Epithelial cell of prostate (primary cell): ENCODE measurements at places on chromosomes 1 and 21.

DNA sequence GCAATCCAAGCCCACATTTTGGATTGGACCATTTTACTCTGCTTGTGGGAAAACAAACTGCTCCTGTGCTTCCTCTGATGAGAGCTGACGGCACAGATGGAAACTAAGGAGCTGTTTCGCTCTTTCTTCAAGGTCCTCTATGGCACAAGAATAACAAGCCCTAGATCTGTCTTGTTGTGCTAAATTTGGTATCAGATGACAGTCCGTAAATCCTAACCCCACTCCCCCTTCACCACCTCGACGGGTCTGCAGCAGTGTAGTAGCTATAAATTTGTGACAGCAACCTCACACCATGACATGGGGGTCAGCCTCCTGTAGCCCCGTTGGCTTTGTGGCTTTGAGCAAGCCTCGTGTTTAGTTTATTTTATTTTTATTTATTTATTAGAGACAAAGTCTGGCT, 85.9 kb downstream of the ADSS2 start:
- no peak for DNase-seq

DNA sequence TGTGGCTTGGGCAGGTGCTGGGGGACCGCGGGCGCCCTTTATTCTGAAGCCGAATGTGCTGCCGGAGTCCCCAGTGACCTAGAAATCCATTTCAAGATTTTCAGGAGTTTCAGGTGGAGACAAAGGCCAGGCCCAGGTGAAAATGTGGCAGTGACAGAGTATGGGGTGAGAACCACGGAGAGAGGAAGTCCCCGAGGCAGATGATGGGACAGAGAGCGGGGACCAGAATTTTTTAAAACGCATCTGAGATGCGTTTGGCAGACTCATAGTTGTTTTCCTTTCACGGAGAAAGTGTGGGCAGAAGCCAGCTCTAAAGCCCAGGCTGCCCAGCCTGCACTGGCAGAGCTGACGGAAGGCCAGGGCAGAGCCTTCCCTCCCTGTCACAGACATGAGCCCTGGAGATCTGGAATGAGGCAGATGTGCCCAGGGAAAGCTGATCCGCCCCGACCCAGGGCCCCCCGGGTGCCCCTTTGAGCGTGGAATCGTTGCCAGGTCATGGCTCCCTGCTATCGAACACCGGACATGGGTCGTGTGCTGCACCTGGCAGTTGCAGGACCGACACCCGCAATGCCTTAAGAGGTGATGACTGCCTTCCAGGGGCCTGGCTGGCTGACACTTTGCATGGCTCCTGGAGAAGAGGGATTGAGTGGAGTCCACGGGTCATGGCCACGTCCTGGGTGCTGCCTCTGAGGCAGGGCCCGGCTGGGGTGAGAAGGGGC, 6.5 kb upstream of the SLX9 start:
- DNase-seq: no peak

GRCh38 chr1:203537806-203538464, 44.0 kb downstream of the OPTC start:
- DNase-seq: no peak

- DNase-seq: no peak
These were observed 9.9 kb upstream of the TTC22 start for GRCh38 chr1:54811066-54811465.

DNA sequence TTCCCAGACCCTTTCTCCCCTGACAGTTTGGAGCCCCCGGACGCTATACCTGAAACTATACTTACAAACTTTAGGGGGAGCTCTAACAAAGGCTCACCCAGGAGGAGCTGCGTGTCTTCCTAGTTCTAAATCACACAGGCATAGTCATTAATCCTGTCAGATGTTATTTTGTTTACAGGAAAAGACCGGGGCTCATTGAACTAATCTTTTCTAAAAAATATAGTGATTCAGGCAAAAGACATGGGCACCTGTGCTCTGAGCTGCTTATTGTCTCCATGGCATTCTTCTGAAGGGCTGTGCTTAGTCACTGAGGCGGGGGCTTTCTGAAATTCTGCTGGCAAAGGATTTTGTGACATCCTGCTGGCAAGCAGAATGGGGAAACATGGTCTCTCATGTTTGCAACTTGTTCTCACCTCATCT, 1577.0 kb downstream of the NCAM2 start:
- DNase-seq: no peak

DNA sequence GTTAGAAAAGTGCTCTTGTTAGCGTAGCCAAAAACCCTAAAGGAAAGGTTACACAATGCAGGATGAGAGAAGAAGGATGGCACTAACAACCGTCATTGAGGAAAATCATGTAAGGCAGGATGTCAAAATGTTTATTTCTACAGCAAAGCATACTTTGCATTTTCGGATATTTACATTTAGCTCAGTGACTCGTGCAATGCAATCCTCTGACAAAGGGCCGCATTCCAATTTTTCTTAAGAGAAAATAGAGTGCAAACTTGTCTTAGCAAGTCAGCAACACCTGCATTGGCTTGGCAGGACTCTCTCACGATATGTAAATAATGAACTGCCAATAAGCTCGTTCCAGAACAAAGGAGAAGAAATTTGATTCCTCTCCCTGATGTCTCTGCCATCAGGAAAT, 33.3 kb downstream of the TIAM1 start:
- peak; percentile 84 for DNase-seq

DNA sequence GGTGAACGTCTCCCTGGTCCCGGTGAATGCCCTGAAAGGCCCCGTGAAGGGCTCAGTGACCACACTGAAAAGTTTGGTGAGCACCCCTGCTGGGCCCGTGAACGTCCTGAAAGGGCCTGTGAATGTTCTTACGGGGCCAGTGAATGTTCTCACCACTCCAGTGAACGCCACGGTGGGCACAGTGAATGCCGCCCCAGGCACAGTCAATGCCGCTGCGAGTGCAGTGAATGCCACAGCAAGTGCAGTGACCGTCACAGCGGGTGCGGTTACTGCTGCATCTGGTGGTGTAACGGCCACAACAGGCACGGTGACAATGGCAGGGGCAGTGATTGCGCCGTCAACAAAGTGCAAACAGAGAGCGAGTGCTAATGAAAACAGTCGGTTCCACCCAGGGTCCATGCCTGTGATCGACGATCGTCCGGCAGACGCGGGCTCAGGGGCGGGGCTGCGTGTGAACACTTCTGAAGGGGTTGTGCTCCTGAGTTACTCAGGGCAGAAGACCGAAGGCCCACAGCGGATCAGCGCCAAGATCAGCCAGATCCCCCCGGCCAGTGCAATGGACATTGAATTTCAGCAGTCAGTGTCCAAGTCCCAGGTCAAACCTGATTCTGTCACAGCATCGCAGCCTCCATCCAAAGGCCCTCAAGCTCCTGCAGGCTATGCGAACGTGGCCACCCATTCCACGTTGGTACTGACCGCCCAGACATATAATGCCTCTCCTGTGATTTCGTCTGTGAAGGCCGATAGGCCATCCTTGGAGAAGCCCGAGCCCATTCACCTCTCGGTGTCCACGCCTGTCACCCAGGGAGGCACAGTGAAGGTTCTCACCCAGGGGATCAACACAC, 41.5 kb downstream of the ZBTB17 start:
- DNase-seq: no peak

DNA sequence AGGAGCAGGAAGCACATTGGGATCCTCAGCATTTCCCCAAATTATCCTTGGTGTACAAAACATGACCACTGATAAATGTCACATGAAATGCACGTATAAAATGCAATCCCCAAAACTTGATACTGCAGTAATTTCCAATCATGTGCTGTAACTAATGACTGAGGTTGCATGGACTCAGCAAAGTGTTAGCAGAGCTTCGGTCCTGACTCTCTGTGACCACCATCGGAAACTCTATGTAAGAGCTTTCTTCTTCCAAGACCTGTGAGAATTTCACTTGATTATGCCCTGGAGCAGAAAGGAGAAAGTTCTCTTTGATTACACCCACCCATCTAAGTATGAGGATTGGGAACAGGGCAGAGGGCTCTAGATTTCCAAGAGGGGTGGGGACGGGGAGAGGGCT, 908 bp downstream of the CD53 start:
- no peak for DNase-seq

- DNase-seq: no peak
These were observed 202.9 kb downstream of the NCAM2 start for GRCh38 chr21:21200939-21201615.

DNA sequence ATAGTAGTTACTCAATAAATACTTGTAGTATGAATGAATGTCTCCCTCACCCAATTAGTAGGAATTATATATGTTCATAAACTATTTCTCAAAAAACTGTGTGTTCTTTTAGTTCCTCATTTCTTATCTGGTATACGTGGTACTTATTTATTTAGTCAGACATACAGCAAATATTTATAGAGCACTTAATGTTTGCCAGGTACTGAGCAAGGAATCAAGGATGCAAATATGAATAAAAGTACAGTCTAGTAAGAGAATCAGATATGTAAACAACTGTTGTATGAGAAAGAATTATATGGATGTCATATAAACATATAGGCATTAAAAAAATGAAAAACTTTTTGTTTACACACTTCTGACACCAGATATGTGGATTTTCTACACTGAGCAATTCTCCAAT, 58.5 kb downstream of the ATF6 start:
- DNase-seq: no peak

- DNase-seq: no peak
These were observed 52.3 kb upstream of the POU2F1 start for GRCh38 chr1:167168424-167168823.

GRCh38 chr1:155717041-155717440, 28.1 kb downstream of the DAP3 start:
- DNase-seq: no peak

- DNase-seq: no peak
These were observed 90.6 kb upstream of the KCNJ15 start for GRCh38 chr21:38166173-38166535.

DNA sequence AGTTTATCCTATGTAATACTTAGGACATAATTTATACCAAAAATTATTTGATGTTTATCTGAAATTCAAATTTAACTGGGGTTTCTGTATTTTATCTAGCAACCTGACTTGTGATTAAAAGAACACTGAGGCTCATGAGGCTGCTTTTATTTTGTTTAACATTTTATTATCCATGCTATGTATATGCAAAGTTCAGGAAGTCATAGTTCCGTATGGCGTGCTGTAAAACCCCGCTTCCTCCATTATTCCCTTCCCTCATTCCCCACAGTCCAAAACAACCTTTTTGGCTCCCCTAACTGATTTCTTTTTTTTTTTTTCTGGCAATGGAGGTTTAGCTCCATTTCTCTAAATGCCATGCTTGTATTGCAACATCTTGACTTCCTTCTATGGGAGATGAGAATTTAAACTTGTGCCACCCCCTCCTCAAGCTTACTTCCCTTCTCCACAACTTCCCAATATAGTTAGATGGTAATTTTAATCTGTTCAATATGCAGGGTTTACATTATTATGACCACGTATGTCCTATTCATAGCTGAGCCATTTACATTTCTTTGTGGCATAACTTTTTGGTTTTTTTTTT, 138.0 kb upstream of the DNAH14 start:
- no peak for DNase-seq

DNA sequence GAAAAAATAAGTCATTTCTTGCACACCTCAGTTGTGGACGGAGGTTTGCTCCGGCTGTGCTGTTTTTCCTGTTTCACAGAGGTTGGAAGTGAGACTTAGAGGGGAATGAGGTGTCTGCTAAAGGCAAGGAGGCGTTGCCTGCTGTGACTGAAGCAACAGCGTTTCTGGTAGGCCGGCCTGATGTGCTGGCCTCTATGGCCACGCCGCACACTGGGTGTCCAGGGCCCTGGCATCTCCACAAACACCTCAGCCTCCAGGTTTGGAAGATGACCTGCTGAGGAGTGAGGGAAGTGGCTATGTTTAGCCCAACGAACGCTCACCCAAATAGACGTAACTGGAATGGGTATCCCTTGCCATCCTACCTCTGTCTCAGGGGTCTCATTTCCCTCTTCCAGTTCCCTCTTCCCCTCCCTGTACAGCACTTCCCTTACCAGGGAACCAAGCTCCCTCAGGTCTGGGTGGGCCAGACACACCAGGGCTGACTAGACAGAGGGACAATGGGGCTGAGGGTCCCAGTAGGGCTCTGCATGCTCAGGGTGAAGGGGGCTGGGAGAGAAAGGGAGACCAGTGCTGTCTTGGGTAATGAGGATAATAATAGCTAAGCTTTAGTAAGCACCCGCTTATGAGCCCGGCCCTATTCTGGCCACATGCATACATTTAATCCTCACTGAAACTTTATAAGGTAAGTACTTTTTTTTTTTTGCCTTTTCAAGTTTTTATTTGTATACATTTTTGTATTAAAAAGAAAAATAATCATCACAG, 11.9 kb downstream of the CACNA1S start:
- no peak for DNase-seq

- peak; percentile 84 for DNase-seq
These were observed 27.5 kb upstream of the TCEA3 start for GRCh38 chr1:23452011-23452411.

GRCh38 chr1:38962560-38962959, 20.9 kb upstream of the RHBDL2 start:
- DNase-seq: no peak

DNA sequence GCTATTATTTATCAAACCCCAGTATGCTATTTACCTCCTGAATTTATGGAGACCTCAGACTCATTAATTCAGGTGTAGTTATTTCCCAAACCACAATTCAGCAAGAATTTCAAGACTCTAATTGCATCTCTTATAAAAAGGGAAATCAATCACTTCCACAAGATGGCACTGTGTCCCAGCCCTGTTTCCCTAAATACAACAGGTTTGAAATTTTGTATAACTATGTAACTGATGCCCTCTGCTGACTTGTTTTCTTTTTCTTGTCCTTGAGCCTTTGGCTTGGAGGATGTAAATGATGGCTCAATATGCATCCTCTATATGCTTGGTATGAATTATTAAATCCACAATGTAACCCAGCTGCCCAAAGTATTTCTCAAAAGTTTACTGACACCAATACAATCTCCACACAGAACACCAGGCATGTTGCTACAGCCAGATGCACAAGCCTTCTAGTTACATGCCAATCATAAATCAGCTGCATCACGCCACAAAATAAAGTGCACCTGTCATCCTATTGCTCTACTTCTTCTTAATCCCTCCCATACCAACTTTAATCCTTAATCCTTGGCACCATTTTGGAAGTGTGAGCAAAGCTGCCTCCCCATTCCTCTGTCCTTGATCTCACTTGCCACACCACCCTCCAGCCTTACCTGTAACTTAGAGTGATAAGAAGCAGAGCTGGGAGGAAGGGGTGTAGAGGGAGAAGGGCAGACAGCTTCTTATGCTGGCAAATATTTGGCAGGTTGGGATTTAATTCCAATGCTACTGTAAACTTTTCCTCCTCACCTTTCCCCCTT, 9.0 kb downstream of the C1orf105 start:
- no peak for DNase-seq

DNA sequence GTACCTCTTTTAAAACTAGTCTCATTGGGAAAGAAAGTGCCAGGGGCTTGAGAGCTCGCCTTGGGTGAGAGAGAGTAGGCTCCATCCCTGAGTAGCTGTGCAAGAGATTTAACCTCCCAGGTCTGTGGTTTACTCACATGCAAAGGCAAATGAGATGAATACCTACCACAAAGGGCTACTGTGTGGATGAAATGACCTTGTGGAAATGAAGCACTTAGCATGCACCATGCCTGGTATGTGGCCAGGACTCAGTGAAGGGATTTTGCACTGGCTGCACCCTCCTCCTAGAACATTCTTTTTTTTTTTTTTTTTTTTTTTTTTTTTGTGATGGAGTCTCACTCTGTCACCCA, 120.3 kb downstream of the PROX1 start:
- no peak for DNase-seq

GRCh38 chr21:37419228-37419906, 52.8 kb downstream of the DYRK1A start:
- no peak for DNase-seq

- DNase-seq: no peak
These were observed 5.5 kb downstream of the SLC16A4 start for GRCh38 chr1:110385369-110385768.
